ENCODE measurements at places on chromosomes 1 and 21. TPM values are rescaled to one million over a fixed set of nuclear protein-coding genes. Genes with fewer than 3 reads are reported as not detected.

The ARHGEF11 gene
- total RNA-seq, result 26.6 TPM

The VAMP4 gene
- total RNA-seq, result 11.3 TPM

The MAST2 gene
- 19.1 TPM for total RNA-seq

The KIAA0319L gene
- total RNA-seq, result 28.3 TPM

The FAM131C gene
- total RNA-seq, result 0.97 TPM

The ADGRB2 gene
- total RNA-seq, result 3.9 TPM

The RCOR3 gene
- total RNA-seq, result 11.4 TPM

The DNASE2B gene
- total RNA-seq, result not detected

The AADACL3 gene
- total RNA-seq, result not detected

The KRTAP19-1 gene
- total RNA-seq, result not detected

The DPH5 gene
- 37.9 TPM for total RNA-seq

GRCh38 chr1:84164161-84164560 is 20.1 kb downstream of the PRKACB start:
- peak; percentile 47 for DNase-seq

GRCh38 chr1:29361686-29362085 is 125.4 kb downstream of the PTPRU start:
- DNase-seq, result no peak

- DNase-seq, result peak; percentile 32
Observed at GRCh38 chr1:54490361-54491248, 57.4 kb upstream of the ACOT11 start.

GRCh38 chr1:230253150-230253549 is 173.0 kb downstream of the PGBD5 start:
- no peak for DNase-seq

DNA sequence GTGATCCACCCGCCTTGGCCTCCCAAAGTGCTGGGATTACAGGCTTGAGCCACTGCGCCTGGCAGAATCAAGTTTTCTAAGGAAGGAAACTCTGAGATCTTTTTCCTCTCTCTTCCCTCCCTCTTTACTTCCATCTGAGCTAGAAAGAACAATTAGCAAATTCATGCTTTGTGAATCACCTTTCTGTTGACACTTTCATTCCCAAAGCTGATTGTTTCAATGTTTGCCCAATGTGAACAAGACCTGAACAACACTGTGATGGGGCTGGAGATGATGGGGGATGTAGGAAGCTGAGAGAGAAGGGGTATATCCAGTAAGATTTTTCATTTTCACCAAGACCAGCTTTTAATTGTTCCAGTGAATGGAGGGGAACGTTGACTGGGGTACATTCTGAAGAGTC is 5.7 kb upstream of the TENT5B start:
- no peak for DNase-seq

DNA sequence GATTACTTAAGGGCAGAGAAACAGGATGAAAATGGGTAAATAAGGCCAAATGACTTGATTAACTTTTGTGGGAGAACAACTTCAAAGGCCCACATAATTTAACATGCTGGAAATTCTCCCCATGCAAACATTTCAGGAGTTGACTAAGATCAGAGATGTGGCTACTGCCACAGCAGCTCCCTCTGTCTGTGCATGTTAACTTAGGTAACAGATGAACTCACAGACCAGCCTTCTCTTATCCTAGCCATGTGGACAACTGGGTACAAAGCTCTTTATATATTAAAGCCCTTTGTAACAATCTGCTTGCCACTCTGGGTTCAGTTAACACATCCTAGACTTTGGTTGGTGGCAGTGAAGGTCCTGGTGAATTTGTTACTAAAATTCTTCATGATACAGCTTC is 33.2 kb downstream of the BEND5 start:
- DNase-seq, result no peak

GRCh38 chr1:25117233-25117823 is 115.0 kb downstream of the SYF2 start:
- no peak for DNase-seq

GRCh38 chr1:30034627-30035521 is 688.5 kb downstream of the MATN1 start:
- DNase-seq, result peak; percentile 8

- peak; percentile 24 for DNase-seq
Observed at GRCh38 chr1:207966521-207966920, 55.6 kb upstream of the CD34 start.

DNA sequence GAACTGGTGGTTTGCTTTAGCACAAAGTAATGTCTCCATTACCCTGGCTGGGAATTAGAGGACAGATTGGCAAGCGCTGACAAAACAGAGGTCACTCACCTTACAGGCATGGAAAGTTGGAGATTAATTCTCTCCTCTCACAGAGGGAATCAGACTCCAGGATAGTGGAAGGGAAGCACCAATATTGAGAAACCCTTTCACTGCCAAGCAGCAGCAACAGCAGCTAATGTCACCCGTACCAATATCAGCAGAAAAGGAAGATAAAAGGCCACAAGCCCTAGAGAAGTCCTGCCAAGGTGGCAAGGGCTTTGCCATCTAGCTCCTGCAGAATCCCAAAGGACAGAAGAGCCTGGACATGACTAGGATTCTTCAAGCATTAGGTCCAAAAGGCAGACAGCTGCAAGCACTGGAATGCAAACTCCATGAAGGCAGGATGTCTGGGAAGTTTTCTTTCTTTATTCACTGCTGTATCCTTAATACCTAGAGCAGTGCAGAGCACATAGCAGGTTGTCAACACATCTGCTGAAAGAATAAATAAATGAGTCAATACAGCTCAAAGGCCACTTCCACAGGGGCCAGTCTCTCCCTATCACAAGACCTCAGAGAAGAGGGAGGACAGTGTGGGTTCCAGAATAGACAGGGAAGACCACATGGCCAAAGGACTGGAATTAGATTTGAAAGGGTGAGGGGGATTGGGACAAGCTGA is 57.2 kb downstream of the ERI3 start:
- no peak for DNase-seq

DNA sequence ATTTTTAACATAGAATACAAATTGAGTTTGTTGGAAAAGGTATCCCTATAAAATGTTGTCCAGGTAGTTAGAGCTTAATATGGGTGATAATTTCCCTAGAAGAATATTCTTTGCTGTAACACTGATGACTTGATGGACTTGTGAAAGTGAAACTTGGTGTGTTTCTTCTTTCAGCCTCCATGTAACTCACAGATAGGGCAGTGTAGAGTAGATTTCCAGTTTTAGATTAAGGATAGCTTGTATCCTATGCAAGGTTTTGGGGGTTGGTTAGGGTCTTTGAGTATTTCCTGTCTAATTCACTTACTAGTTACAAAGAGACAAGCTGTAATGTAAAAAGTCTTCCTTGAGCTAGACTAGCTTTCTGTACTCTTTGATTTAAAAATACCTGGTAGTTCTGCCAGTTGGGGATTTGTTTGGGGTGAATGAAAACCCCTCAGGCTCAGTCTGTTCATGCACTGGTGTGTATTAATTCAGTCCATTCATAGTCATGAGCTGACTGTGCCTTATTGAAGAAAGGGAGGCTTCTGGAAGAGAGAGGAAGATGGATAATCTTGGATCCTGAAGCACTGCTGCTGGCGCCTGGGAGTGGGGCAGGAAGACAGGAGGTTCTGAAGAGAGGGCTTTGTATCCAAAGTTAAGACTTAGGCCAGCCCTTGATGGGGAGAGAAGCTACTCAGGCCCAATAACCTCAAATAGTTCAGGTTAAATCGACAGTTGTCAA is 83.6 kb downstream of the CAMTA1 start:
- no peak for DNase-seq

- no peak for DNase-seq
Observed at GRCh38 chr1:237013608-237014007, 9.4 kb upstream of the MT1HL1 start.

GRCh38 chr1:171654201-171654941 is 1.9 kb upstream of the MYOC start:
- DNase-seq, result peak; percentile 50

DNA sequence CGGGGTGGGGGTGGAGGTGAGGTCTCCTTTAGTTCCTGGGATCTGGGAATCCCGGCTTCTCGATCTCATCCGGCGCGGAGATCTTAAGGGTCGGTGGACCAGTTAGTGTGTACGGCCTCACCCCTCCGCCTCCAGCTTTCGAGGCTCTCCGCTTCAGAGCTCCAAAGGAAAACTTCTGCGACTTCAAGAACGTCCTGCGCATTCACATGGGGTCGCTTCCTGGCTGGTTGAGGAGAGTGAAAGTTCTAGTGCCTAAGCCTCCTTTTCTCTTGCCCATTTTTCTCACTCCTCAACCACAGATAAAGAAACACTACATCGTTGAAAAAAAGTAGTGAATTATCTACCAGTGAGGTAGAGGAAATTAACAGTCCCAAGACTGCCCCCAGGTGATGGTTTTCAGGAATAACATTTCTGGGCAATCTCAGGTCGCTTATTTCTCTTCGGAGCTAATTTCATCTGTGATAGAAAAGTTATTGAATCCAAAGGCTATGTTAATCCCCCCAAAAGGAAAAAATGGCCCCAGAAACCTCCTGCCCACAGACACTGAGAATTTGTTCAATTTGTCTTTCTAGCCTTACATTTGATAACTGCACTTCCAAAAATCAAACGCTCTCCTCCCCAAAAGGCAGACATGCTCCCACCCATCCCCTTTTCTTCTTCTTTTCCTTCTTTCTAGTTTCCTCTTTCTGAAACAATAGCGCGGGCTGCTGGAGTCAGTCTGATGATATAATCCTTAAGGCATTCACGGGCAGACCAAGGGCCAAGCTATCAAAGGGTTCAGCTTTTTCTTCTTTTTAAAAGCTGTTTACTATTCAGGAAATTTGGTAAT is 20.6 kb upstream of the TBX15 start:
- DNase-seq, result peak; percentile 79

DNA sequence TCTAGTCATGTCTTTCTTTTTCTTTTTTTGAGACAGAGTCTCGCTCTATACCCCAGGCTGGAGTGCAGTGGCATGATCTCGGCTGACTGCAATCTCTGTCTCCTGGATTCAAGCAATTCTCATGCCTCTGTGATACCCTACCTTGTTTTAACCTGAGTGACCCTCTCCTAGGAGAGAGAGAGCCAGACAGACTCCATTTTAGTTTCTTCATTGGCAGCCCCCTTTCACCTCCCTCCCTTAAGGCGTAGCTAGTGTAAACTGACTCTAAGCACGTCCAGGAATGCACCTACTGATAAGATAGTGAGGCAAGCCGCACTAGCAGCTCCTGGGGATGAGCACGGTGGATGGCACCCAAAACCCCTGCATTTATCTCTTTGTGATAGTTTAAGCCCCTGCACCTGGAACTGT is 5.2 kb upstream of the PKNOX1 start:
- no peak for DNase-seq

GRCh38 chr1:180521474-180522212 is 19.3 kb upstream of the ACBD6 start:
- peak; percentile 23 for DNase-seq

DNA sequence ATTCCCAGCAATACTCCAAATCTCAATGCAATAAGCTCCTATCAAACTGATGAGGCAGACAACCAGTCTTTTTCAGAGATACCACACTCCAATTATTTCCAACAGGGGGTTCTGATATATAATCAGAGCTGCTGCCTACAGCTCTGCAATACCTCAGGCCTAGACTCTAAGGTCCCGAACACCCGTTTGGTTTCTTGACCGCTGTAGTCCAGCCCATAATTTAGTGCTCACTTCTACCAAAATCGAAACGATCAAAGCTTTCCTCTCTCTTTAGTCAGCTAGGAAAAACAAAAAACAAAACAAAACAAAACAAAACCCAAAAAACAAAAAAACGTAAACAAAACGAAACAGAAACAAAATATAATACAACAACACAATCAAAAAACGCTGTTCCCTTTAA is 453.0 kb downstream of the NEGR1 start:
- DNase-seq, result no peak

DNA sequence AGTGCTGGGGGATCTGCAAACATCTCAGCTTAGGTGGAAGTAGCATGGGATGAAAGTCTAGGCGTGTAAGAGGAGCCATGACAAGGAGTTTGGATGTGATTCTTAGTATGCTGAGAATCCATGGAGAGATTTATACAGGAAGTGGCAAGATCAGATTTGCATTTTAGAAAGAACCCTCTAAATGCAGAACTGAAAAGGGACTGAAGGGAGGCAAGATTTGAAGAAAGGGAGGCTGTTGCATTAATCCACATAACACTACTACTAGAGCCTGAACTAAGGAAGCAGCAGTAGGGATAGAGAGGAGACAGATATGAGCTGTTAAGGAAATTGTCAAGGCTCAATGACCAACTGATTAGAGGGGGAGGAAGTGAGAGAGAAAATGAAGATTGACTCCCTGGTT is 9.8 kb downstream of the C1orf74 start:
- no peak for DNase-seq

GRCh38 chr1:152968248-152968647 is 2.2 kb upstream of the SPRR4 start:
- no peak for DNase-seq

- peak; percentile 13 for DNase-seq
Observed at GRCh38 chr21:27359141-27359540, 392.3 kb upstream of the ADAMTS5 start.

GRCh38 chr1:172603816-172604215 is 55.1 kb upstream of the FASLG start:
- no peak for DNase-seq

- peak; percentile 70 for DNase-seq
Observed at GRCh38 chr1:107547363-107548155, 406.7 kb downstream of the NTNG1 start.

- no peak for DNase-seq
Observed at GRCh38 chr1:186623551-186623950, 56.7 kb downstream of the PTGS2 start.

GRCh38 chr1:28102189-28102588 is 13.8 kb upstream of the EYA3 start:
- no peak for DNase-seq

GRCh38 chr1:177546346-177546745 is 375.6 kb downstream of the BRINP2 start:
- peak; percentile 33 for DNase-seq

- no peak for DNase-seq
Observed at GRCh38 chr1:86067626-86068025, 88.9 kb downstream of the COL24A1 start.

DNA sequence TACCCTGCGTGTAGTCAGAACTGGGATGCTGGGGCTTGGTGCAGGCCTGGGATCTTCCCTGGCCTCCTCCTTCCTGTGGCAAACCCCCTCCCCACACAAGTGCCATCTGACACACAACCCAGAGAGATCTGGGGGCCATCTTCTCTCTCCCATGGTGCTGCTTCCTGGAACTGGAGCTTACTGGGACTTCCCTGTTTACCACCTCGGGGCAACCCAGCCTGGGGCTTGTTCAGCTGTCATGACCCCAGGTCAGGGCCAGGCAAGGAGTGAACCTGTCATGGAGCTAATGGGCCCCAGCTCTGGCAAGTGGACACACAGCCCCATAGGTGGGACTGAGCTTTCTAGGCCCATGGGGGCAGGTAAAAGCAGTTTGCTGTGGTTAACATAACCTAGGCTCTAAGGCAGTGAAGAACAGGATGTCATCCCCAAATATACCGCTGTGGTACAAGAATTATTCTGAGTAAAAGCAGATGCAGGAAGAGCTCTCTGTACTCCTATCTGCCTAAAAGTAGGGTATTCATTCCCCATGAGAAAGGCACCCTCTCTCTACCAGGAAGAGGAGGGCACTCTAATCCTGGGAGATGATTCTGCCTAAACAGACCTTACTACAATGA is 2.4 kb downstream of the TRIM11 start:
- DNase-seq, result no peak
